ENCODE measurements at places on chromosomes 1 and 21.
A peak's percentile ranks its signal among the peaks of the same experiment; 100 is the strongest.

GRCh38 chr1:7473223-7474142 lies 297.6 kb upstream of the VAMP3 start:
- DNase-seq = no peak

DNA sequence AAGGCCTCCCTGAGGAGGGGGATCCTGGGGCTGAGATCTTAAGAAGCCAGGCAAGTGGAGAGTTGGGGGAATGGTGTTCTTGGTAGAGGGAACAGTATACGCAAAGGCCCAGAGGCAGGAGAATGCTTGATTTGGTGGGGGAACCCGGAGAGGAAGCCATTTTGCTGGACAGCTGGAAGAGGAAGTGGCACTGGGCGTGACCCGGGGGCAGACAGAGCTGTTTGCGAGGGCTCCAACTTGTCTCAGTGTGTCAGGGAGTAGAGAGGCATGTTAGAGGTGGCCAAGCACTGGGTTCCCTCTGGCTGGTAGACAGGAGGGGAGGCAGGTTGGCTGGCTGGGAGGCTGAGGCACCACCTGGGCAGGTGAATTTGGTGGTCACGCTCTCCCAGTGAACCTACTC lies 96.3 kb upstream of the ACTL8 start:
- DNase-seq = no peak

DNA sequence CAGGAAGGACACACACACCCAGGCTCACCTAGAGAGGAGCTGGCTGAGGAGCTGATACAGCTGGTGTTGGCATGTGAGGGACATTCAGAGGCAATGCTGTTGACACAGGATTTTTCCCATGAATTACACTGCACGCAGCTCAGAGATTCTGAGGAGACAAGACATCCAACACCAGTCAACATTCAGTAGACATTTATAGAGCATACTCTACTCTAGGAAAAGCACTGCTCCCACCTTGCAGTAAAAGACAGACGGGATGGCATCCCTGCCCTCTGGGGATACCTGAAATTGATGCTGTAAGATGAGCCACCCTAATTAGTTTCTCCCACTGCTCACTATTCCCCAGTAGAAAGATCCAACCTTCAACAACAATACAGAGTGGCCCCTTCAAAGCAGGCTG lies 5.1 kb downstream of the LYPD8 start:
- peak; percentile 24 for DNase-seq

GRCh38 chr1:15213341-15213821 lies 33.6 kb upstream of the FHAD1 start:
- DNase-seq = no peak

DNA sequence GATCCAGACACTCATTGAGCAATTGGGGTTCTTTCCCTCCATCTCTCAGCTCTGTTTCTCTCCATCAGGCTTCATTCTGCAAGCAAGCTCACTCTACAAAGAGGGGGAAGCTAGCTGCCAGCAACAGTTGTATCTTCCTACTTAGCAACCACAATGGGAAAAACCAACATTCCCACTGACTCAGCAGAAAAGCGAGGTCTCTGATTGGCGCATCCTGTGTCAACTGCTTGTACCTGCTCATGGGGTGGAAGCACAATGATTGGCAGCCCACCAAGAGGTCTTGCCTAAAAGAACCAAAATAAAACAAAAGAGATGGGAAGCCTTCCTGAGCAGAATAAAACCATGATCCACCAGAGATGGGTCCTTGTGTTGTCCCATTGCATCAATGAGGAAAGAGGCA lies 4.0 kb upstream of the CDA start:
- DNase-seq = no peak

GRCh38 chr1:103945774-103946173 lies 196.1 kb downstream of the AMY1C start:
- no peak for DNase-seq
